Neural progenitor cell (in vitro differentiated cells): ENCODE measurements at places on chromosomes 7 and 10. TPM values are rescaled to one million over a fixed set of nuclear protein-coding genes. Genes with fewer than 3 reads are reported as not detected.

- peaks cover 7% of the 10 kb centered on the region for H3K4me1 ChIP-seq
- H3K27ac ChIP-seq: no peak overlapping the region
- H3K36me3 ChIP-seq: no peaks in the 10 kb centered on the region
- no peak for DNase-seq
- H3K27me3 ChIP-seq: no peaks in the 10 kb centered on the region
- H3K4me3 ChIP-seq: no peak overlapping the region
These were observed 122.8 kb downstream of the GALNT17 start for GRCh38 chr7:71254751-71255150.

DNA sequence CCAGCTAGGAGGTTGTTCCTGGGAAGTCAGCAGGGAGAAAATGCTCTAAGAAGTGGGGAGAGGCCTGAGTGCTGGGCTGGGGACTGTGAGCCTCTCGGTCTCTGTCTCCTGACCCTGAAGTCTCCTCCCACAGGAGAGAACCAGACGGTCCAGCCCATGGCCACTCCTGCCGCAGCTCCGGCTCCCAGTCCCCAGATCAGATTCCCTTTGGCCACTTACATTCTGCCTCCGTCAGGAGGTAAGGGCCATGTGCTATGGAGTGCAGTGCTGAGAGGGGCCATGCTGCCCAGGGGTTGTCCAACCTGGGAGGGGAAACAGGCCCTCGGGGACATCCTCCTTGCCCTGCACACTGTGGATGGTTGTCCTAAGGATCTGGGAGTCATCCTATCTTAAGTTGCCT lies 21.3 kb upstream of the ZNF467 start:
- no peaks in the 10 kb centered on the region for H3K4me1 ChIP-seq
- no peak overlapping the region for H3K27ac ChIP-seq
- H3K4me3 ChIP-seq: no peak overlapping the region
- peaks cover 31% of the 10 kb centered on the region for H3K27me3 ChIP-seq
- no peaks in the 10 kb centered on the region for H3K36me3 ChIP-seq
- DNase-seq: peak; percentile 33

DNA sequence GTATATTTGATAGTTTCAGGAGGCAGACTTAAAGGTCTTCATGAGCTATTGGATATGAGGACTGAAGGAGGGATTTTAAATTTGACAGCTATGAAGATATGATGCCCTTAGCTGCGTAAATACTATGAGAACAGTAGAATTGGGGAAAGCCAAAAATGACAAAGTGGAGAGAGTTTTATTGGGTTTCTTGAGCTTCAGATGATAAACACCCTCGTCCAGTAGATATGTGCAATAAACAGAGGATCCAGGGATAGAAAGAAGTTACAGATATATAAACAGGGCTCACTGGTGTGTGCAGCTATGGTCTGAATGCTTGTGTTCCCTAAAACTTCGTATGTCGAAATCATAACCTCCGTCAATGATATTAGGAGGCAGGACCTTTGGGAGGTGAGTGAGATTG lies 131.3 kb downstream of the INHBA start:
- H3K36me3 ChIP-seq: no peaks in the 10 kb centered on the region
- H3K4me3 ChIP-seq: no peak overlapping the region
- H3K4me1 ChIP-seq: peaks cover 19% of the 10 kb centered on the region
- H3K27ac ChIP-seq: no peak overlapping the region
- H3K27me3 ChIP-seq: peaks cover 40% of the 10 kb centered on the region

GRCh38 chr7:143299840-143300239 lies 11.7 kb downstream of the CASP2 start:
- no peak overlapping the region for H3K4me3 ChIP-seq
- peak; percentile 56 for DNase-seq
- peaks cover 36% of the 10 kb centered on the region for H3K36me3 ChIP-seq
- H3K27me3 ChIP-seq: no peaks in the 10 kb centered on the region

Gene IMPDH1
- 17.0 and 30.8 TPM in 2 replicates for total RNA-seq

DNA sequence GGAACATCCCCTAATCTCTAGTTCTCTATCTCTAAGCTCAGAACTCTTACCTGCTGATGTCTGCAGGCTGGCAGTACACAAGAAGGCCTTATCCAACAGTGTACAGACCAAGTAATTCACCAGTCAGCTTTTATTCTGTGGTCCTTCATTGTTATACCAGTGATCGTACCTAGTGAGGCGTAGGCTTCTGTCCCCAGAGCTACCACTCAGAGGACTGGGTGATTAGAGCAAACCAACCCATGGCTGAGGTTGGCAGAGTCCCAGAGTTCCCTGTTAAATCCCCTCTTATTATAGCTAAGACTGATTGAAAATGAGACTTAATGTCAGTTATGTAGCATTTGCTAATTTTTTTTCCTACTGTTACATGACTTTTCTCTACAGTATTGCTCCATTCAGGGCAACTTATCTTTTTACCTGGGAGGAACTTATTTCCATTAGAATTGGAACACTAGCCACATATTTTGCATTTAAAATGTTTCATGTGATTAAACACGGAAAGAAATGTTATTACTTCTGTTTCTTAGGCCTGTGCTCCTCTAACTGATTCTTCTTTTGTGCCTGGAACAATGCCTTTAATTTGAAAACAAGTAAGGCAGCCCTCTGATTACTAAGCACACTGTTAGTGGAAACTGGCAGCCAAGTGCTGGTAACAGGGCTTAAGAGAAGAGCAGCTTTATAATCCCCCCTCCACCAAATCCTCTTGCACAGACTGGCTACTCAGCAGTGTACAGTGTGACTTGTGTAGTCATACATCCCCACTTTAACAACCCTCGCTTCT lies 127.2 kb downstream of the LRRC4 start:
- no peak overlapping the region for H3K4me3 ChIP-seq
- H3K27me3 ChIP-seq: no peaks in the 10 kb centered on the region
- H3K4me1 ChIP-seq: peaks cover 47% of the 10 kb centered on the region
- H3K27ac ChIP-seq: no peak overlapping the region
- DNase-seq: peak; percentile 75
- H3K36me3 ChIP-seq: no peaks in the 10 kb centered on the region

- H3K27me3 ChIP-seq: no peaks in the 10 kb centered on the region
- H3K4me3 ChIP-seq: no peak overlapping the region
- H3K36me3 ChIP-seq: no peaks in the 10 kb centered on the region
- H3K27ac ChIP-seq: no peak overlapping the region
These were observed 98.7 kb downstream of the HTR5A start for GRCh38 chr7:155168597-155169480.

Gene CASP7
- total RNA-seq: 17.8 and 18.9 TPM in 2 replicates

Gene SLC16A12
- total RNA-seq: not detected in 2 replicates

DNA sequence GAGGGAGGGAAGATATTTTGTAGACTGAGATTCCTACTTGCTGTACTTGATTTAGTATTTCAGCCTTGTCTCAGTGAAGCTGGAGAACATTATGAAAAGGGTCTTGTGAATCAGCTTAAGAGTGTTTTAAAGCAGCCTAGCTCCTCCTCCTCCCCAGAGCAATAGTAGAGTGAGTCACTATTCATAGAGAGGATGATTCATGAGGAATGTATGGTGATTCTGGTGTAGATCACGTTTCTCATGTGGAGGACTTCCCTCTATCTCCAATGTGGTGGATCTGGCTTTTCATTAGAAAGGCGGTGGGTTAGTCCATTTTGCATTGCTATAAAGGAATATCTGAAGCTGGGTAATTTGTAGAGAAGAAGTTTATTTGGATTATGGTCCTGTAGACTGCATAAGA lies 340.1 kb upstream of the CHRM2 start:
- no peaks in the 10 kb centered on the region for H3K36me3 ChIP-seq
- H3K27me3 ChIP-seq: no peaks in the 10 kb centered on the region
- no peak for DNase-seq

GRCh38 chr7:55557666-55558188 lies 14.6 kb downstream of the VOPP1 start:
- H3K36me3 ChIP-seq: no peaks in the 10 kb centered on the region
- H3K27me3 ChIP-seq: no peaks in the 10 kb centered on the region
- DNase-seq: no peak
- H3K27ac ChIP-seq: no peak overlapping the region
- H3K4me1 ChIP-seq: peaks cover 19% of the 10 kb centered on the region

GRCh38 chr10:121999301-121999700 lies 10.3 kb downstream of the TACC2 start:
- no peak overlapping the region for H3K4me3 ChIP-seq
- peaks cover 10% of the 10 kb centered on the region for H3K4me1 ChIP-seq
- H3K27me3 ChIP-seq: no peaks in the 10 kb centered on the region
- no peak overlapping the region for H3K27ac ChIP-seq
- no peaks in the 10 kb centered on the region for H3K36me3 ChIP-seq

- H3K36me3 ChIP-seq: no peaks in the 10 kb centered on the region
- DNase-seq: no peak
- H3K27me3 ChIP-seq: no peaks in the 10 kb centered on the region
- no peak overlapping the region for H3K27ac ChIP-seq
- H3K4me3 ChIP-seq: no peak overlapping the region
These were observed 245.6 kb upstream of the ETV1 start for GRCh38 chr7:14235056-14235455.

Gene SLC13A1
- total RNA-seq: not detected in 2 replicates

GRCh38 chr10:8962249-8962648 lies 907.8 kb downstream of the GATA3 start:
- no peak for DNase-seq
- no peak overlapping the region for H3K4me3 ChIP-seq
- H3K36me3 ChIP-seq: no peaks in the 10 kb centered on the region
- H3K27ac ChIP-seq: no peak overlapping the region

DNA sequence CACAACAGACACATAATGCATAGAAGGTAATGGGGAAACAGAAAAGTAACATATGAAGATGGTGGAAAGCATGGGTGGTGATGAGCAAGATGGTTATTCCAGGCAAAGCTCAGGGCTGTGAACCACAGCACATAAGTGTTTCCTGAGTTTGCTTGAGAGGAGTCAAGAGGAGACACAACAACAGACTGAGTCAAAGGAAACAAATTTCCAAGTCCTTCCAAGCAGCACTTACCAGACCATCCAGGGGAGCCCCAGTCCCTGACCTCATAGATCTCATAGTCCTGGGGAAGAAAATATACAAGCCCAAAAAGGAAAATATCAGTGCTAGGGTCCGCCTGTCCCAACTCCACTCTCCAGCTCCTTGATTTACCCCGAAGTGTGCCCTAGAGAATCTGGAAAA lies 216.6 kb upstream of the FZD1 start:
- no peaks in the 10 kb centered on the region for H3K36me3 ChIP-seq
- peaks cover 24% of the 10 kb centered on the region for H3K4me1 ChIP-seq
- no peaks in the 10 kb centered on the region for H3K27me3 ChIP-seq
- no peak overlapping the region for H3K4me3 ChIP-seq
- no peak for DNase-seq

- no peak for DNase-seq
- H3K4me3 ChIP-seq: no peak overlapping the region
- H3K4me1 ChIP-seq: peaks cover 23% of the 10 kb centered on the region
These were observed 181.3 kb downstream of the PPP1R9A start for GRCh38 chr7:95088536-95089215.

- H3K36me3 ChIP-seq: no peaks in the 10 kb centered on the region
- peaks cover 15% of the 10 kb centered on the region for H3K4me1 ChIP-seq
- no peak overlapping the region for H3K27ac ChIP-seq
- no peak for DNase-seq
- no peaks in the 10 kb centered on the region for H3K27me3 ChIP-seq
These were observed 131.1 kb downstream of the CNNM2 start for GRCh38 chr10:103049237-103049636.

DNA sequence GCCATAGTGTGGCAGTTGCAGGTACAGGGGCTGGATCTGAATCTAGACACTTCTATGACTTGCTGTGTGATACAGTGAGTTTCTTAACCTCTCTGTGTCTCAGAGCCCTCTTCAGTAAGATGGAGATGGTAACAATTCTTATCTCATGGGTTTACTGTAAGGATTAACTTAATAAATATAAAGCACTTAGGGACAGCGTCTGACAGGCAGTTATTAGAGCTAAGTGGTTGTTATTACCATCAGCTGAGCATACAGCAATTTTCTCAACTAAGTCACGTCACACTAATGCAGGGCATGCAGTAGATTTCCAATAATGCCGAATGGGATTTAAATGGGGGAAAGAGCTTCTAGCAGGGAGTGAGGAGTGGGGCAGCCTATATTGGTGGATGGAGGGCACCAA lies 162.6 kb downstream of the SH2D4B start:
- no peak overlapping the region for H3K27ac ChIP-seq
- H3K27me3 ChIP-seq: no peaks in the 10 kb centered on the region
- H3K36me3 ChIP-seq: no peaks in the 10 kb centered on the region
- DNase-seq: no peak
- H3K4me3 ChIP-seq: no peak overlapping the region
- H3K4me1 ChIP-seq: no peaks in the 10 kb centered on the region

Gene TMEM254
- 27.5 and 34.6 TPM in 2 replicates for total RNA-seq

DNA sequence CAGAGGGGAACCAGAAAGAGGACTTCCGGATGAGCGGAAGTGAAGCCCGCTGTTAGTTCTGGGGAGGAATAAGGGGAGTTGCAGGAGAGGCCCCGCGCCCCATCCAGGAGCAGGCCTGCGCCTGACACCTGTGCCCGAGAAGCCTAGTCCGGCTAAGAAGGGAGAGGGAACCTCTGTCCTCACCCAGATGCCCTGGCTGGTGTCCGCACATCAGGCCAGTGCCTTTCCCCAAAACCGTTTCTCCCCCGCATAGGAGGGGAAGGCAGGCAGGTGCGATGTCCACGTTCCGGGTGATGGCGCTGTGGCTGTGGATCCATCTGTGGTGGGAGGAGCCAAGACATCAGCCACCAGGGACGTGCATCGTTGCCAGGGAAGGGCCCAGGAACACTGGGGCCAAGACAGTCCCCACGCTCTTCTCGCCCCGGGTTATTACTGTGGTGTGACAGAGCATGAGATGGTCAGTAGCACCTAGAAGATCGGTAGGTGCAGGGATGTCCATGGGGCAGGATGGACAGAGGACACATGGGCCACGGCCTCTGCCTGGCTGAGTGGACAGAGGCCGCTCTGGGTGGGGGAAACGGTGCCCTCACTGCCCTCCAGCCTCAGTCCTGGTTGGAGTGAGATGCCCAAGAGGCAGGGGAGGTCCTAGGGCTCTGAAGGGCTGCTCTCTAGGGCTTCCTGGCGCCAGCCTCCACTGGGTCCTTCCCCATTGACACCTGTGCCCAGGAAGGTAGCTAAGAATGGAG lies 262.7 kb downstream of the CELF2 start:
- H3K4me1 ChIP-seq: peaks cover 1% of the 10 kb centered on the region

DNA sequence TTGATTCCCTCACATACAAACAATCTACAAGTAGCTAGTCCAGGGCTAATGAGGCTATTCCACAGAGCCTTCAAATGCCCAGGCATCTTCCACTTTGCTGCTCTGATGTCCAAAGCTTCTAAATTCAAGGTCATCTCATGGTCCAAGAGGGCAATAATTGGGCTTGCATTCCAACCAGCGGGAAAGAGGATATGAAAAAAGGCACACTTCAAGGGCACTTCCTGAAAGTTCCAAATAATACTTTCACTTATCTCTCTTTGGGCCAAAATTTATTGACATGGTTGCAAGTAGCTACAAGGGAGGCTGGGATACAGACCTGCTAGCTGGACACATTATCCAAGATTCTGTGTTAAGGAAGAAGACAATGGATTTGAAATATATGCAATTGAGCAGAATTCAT lies 25.2 kb upstream of the APBB1IP start:
- no peaks in the 10 kb centered on the region for H3K36me3 ChIP-seq
- H3K27me3 ChIP-seq: no peaks in the 10 kb centered on the region
- DNase-seq: no peak
- H3K4me1 ChIP-seq: no peaks in the 10 kb centered on the region
- no peak overlapping the region for H3K4me3 ChIP-seq
- H3K27ac ChIP-seq: no peak overlapping the region
